ENCODE measurements at places on chromosomes 12 and 14.

- no peak for DNase-seq
Observed at GRCh38 chr12:18718462-18718861, 19.4 kb downstream of the PLCZ1 start.

DNA sequence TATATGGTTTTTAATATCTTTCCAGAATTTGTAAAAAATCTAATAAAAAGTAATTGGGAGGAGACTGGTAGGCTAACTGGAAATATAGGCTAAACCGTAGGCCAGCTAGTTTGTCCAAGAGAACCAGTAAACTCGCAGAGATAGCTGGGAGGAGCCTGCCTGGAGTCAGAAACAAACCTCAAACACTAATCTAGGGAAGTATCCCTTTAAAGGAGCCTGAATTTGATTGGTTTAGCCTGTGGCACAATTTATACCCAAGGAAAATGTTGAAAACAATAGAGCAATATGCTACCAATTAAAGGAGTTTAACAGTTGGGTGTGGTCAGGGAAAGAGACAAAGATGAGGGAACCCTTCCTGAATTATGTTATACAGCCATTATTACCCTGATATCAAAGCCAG, 109.6 kb downstream of the EML5 start:
- DNase-seq: no peak

DNA sequence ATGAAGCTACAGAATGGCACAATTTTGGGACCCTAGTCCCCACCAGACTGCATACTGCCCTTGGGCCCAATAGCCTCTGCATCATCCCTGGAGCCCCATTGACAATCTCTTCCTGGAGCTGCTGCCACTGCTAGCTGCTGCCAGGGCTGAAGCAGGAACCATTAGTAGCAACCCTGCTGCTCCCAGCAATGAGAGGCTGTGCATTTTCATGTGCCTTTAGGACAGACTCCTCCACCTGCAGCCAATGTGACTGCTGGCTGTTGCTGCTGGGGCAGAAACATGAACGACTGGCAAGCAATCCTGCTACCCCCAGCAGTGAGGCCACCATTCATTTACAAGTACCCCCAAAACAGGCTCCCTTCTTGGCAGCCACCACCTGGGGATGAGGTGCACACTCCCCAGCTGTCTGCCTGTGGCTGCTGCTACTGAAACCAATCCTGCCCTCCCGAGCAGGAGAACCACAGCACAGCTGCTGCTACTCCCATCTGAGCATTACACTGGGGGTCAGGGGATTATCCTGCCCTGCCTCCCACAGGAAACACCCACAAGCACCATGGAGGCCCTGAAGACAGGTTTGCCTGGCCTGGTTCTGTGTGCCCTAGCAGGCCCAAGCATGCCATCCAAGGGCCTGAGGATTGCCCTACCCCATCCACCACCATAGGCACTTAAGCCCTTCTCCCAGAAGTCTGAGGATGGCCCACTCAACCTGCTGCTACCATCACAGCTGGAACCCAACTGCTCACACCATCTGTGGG, 181.0 kb downstream of the MYRFL start:
- no peak for DNase-seq

DNA sequence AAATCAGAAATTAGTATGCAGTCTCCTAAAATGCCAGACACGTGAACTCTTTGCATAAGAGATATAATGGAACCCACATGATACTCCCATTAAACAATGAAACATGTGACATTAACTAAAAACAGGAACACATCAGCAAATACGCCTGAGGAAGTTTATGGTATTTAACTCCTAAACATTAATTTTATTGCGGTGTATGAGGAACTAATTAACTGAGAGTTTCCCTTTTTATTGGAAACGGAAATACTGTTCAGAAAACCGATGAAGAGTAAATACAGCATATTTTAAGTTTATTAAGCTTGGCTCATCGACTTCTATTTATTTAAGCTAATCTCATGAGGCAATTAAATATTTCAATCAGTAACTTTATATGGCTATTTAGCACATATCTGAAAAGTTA, 290.3 kb downstream of the SOX5 start:
- no peak for DNase-seq

GRCh38 chr14:33897382-33897781, 53.5 kb downstream of the EGLN3 start:
- no peak for DNase-seq

- DNase-seq: no peak
Observed at GRCh38 chr14:32694795-32695449, 243.8 kb upstream of the NPAS3 start.

DNA sequence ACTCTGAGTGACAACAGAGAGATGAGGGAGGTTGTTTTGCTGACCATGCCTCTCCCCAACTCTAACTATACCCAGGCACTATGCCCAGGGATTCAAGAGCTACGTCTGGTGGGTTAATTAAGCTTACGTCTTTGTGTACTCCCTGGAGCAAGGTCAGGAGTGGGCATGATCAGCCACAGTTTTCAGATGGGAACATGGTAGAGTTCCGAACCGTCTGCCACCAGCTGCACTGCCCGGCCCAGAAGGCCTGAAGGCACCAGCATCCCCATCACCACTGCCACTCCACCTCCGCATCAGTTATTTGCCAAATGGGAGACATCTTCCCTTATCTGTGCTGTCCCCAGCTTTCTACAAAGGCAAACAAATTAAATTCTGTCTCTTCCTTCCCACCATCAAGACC, 11.1 kb upstream of the GPX2 start:
- DNase-seq: no peak

DNA sequence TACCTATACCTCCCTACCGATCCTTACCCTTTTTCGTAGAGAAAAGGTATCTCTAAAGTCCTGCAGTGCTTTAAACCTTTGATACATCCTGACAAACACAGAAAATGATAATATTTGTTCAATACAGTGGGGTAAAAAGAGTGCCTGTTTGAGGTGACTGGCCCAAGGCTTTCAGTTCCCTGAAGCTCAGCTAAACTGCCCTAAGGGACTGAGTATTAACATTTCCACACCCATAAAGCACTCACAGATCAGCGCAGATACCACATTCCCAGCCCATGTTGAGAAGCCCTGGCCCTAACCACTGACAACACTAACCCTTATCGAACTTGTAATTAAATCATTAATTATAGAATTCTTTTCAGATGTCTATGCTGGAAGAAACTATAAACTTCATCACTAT, 108.7 kb downstream of the DIP2B start:
- no peak for DNase-seq

DNA sequence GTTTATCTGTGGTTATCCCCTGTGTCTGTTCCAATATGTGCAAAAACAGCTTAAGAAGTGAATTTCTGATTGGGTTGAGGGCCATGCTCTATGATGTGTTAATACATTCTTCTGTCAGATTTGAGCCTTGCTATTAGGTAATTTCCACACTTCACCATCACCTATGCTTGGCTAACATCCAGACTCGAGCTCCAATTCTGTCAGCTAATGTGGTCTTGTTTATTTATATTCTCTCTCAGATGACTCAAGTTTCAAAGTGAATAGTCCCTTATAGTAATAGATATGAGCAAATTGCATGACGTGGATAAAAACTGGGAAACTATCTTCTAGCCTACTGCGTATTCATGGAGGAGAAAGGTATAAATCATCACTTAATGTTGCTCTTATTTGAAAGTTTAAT, 451.3 kb downstream of the SNAPC1 start:
- no peak for DNase-seq

GRCh38 chr12:53252349-53252916, 15.7 kb upstream of the ESPL1 start:
- no peak for DNase-seq

GRCh38 chr14:102872020-102872419, 50.4 kb upstream of the AMN start:
- peak; percentile 51 for DNase-seq

- no peak for DNase-seq
Observed at GRCh38 chr14:28365510-28365909, 401.1 kb upstream of the FOXG1 start.

DNA sequence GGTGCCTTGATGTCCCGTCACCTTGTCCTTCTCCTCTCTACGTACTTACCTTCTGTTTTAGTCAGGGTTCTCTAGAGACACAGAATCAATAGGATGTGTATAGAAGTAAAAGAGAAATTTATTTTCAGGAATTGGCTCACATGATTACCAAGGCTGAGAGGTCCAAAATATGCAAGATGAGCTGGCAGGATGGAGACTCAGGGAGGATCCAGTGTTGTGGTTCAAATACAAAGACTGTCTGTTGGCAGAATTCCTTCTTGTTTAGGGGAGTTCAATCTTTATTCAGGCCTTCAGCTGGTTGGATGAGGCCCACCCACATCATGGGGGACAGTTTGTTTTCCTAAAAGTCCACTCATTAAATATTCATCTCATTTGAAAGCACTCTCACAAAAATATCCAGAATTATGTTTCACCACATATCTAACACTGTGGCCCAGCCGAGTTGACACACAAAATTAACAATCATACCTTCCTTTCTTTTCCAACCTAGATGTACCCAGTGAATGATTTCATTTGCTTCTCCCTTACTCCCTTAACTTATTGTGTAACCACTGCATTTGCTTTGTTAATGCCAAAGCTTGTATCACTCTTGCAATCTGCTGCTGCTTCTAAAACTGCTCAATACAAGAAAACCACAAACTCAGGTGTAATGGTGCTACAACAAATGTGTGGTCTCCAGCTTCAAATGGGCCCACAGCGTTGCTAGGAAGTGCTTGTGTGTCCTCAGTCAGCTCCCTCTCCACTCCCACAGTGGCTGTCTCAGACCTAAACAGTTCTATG, 195.4 kb upstream of the ARHGAP5 start:
- DNase-seq: no peak

- no peak for DNase-seq
Observed at GRCh38 chr12:43969882-43970281, 134.0 kb downstream of the TMEM117 start.

DNA sequence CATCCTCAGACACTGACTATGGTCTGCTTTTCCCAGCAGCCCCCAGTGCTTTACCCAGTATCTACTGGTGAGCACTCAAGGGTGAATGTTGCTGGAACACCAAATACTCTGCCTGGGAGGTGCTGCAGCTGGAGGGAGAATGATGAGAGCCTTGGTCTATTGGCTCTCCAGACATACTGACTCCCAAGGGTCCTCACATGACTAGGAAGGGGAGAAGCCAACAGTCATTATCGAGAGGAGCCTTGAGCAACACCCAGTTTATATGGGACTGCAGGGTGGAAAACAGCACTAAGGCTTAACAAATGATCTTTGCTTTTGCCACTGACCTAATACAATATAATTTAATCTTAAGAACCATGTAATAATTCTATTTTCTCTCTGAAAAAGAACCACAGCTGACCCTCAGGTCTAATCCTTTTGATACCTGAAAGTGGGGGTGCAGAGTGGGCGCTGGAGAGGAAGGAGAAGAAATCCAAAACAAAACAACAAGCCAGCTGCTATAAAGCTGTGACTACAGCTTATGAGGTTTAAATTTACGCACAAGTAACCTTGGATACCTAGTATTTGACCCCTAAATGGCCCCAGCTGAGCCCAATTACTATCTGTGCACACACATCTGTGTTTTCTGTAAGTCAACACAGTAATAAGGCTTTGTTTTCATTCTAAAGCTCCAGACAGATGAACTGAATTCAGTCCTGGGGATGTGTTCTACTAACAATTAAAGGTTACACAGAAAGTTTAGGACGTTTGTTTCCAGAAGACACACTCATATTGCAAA, 107.8 kb upstream of the GRIP1 start:
- no peak for DNase-seq

GRCh38 chr14:82112210-82112839, 578.7 kb upstream of the SEL1L start:
- no peak for DNase-seq

DNA sequence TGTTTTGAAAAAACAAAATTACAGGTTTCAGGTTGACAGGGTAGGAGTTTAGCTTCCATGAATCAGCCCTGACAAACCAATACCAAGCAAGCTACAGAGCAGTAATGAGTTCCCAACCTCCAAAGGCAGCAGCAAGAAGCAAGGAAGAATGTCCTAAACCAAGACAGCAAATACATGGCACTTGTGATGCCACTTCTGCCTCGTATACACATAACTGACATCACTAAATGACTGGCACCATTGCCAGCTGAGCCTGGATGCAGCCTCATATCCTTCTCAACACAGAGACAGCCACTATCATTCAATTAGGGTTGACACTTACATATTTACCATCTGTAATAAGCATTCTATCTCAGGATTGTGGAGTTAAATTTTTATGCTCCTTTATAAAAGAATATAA, 35.0 kb upstream of the MDM1 start:
- no peak for DNase-seq

DNA sequence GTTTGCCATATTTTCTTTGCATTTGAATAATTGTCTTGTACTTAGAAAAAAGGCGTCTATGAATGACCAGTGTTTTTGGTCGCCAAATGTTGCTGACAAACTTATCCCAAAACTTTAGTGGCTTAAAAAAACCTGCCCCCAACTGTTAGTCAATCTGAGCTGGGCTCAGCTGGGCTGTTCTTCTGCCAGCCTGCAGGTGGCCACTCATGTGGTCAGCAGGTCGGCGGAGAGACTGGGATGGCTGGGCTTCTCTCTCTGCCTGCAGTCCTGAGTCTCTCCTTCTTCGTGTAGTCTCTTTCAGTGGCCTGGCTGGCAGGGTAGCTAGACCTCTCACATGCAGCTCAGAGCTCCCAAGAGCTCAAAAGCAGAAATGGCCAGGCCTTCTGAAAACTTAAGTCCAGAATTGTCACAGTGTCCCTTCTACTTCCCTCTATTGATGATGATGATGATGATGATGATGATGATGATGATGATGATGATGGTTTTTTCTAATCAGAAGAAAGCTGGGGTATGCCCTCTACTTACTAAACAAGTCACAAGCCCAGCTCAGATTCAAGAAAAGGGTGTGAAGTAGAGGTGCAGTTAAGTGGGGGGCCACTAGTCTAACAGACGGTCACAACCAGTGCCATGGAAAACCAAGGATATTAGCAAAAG, 87.9 kb downstream of the PTPN11 start:
- DNase-seq: no peak

DNA sequence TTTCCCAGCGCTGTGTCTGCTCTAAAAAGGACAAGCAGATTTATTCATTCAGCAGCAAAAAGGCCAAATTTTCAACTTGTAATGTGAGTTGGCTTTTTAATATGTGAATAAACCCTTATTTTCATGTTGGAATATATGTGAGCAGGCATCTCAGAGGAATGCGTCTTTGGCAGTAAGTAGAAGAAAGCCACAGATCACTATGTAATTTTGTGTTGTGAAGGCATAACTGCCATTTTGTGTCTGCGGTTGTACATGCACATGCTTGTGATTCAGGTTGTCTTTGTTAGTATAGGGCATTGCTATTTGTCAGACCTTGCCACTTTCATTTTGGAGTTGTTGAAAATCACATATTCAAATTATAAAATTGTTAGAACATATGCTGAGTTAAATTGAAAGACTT, 398.8 kb upstream of the RGS6 start:
- DNase-seq: no peak

GRCh38 chr14:99424306-99424877, 56.3 kb downstream of the SETD3 start:
- no peak for DNase-seq

DNA sequence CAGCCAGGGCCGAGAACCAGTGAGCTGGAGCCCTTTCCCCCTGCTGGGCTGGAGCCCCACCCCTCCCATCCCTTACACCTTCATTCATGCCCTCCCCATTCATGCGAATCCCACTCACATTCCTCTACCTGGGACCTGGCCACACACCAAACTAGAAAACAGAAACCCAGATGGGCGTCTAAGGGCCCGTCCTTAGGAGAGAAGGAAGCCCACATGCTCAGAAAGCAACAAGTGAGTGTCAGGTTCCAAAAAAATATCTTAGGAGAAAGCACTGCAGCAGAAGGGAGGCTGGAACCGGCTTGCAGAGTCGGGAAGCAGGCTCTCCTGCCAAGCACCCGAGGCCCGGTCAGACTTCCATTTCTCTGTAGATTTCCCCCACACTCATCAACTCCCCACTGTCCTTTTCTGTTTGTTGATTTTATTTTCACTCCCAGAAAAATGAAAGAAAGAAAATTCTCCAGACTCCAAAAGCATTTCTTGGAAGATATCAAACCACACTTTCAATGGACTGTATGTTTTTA, 13.6 kb downstream of the BCL11B start:
- no peak for DNase-seq
